Omental fat pad (tissue), 4 donors: ENCODE measurements at places on chromosomes 7 and 10.

DNA sequence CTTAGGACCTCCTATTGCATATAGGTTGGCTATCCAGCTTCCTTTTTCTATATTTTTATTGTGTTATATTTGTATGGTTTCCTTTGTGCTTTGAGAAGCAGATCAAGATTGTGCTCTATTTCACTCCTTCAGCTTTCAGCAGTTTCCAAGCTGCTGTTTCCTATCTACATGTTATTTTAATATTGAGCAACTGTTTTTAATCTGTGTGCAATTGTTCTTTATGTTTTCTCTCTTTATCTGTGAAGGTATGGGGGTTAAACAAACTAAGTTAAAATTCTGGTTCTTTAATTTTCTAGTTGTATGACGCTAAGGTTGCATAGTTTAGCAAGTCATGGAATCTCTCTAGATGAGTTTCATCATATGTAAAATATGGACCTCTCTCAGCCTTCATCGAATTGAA lies 251.0 kb downstream of the GPR158 start:
- DNase-seq: no peak

DNA sequence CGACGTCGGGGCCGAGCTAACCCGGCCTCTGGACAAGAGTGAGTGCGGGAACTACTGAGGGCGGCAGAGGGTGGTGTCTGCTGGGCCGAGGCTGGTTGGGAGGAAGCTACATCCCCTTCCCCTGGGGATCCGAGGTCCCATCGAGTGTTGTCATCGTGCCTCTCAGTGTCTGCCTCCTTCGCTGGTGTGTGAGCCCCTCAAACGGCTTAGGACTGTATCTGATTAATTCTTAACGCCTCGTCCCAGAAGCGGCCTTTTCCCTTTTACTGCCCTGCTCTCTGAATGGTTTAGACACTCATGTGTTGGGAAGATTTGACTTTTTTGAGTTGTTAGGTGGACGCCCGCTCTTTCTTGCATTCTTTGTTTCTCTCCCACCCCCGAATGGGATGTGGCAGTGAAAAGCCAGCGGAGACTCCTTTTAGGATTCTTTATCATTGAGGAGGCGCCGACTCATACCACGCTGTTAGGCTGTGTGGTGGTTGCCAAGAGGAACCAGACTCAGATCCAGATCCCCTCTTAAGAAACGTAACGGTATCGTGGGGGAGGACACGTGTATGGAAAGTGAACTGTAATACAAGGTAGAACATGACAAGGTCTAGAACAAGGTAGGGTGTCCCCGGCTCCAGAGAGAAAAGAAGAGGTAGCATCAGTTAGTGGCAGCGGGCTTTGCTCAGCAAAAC lies 631 bp downstream of the SUPV3L1 start:
- DNase-seq: no peak

DNA sequence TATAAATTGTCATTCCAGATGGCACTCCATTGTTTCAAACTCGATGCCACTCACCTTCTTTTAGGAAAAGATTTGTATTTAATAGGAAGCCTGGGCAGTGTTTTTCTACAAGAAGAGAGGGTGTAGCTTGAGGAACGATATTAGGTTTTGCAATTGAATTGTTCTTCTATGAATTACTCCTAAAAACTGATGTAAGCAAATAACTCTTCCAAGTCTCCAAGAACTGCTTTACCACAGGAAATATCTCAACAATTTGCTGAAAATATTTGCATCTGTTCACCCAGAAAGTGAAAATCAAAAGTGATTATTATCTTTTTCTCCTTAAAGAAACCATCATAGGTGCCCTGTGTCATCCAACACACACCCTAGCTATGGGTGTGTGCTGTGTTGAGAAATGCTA lies 261.3 kb upstream of the MEOX2 start:
- DNase-seq: no peak

DNA sequence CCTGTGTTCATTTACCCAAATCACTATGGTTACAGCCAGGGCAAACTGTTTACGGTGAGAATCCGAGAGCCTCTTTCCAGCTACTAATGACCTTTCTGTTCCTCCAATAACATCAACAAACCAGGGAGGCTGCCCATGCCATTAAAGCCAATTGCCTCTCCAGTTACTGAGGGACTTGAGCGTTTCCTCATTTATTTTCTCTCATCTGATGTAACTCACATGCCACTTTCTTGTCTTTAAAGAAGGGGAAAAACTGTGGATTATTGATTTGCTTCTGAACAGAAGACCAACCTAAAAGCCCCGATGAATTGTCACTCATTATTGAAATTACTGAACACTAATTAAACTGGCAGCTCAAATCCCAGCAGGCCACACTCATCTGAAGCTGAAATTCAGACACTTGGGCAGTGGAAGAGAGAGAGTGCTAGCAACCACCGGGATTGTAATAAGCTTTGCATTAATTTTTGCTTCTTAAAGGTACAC lies 595.8 kb upstream of the MKI67 start:
- DNase-seq: no peak

- no peak for DNase-seq
Measured at GRCh38 chr10:1542941-1543340, 194.4 kb downstream of the ADARB2 start.
